ENCODE measurements at places on chromosomes 1 and 21.

- no peak for DNase-seq
Measured at GRCh38 chr1:166785987-166786386, 53.3 kb upstream of the POGK start.

GRCh38 chr1:186678155-186678554, 2.1 kb downstream of the PTGS2 start:
- no peak for DNase-seq

GRCh38 chr1:181501612-181502011, 18.3 kb downstream of the CACNA1E start:
- no peak for DNase-seq

DNA sequence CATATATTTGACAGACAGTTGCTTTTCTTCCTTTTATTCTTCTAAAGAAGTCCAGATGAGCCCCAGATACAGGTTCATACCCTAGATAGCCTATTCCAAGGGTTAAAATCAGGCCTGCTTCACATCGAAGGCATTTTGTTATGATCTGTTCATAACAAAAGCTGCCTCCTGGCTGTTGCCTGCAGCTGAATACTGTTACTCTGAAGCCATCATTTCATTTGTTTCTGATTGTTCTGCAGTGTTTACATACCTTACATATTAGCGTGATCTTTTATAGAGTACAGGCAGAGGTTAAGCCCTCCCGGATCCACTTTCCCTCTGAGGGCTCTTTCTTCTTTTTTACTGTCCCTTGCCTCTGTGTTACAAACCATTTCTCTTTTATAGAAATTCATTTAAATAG, 219.0 kb upstream of the HOOK1 start:
- DNase-seq = no peak

GRCh38 chr1:14071581-14071980, 371.6 kb downstream of the PRDM2 start:
- peak; percentile 52 for DNase-seq

- no peak for DNase-seq
Measured at GRCh38 chr1:67612788-67613241, 72.2 kb upstream of the GADD45A start.

DNA sequence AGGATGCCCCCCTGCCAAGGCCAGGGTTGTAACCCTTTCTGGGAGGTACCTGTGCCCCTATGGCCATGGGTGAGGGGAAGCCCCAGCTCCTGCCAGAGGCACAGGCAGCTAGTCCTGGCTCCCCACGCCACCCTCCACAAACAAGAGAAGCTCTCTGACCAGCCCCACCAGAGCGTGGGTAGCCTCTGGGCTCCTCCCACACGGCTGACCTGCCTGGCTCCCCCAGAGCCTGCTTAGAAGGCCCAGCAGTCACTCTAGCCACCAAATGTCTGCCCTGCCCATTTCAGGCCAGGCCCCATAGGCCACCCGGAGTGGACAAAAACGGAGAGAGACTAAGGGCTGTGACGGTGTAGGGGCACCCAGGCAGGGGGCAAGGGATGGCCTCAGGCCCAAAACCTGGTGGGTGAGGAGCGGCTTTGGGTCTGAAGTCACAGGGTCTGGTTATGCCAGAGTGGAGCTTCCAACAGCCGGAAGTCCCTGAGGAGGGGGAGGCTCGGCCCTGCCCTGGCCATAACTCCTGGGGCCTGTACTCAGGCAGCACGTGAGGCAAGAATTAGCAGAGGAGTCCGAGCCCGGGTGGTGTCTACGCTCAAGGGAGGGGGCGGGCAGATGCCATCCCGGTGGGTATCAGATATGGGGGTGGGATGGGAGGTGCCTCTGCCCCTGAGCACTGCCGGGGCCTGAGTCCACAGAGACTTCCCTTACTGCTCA, 155.4 kb downstream of the CASZ1 start:
- DNase-seq = no peak

DNA sequence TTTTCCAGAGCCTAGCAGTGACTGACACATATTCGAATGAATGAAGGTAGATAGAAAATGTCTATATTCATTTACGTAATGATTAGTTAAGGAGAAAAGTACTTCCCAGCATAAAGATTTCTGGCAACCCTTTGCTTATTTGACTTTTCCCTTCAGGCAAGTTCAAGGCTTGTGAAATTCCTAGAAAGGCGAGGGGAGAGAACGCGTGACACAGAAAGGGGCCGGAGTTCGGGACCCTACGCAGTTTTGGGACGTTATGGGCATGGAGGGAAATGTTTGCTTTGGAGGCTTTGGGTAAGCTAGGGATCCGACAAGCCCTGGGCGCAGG, 472 bp upstream of the USP25 start:
- DNase-seq = no peak

All from kidney tubule cell (primary cell).